ENCODE measurements at places on chromosomes 5 and 9. TPM values are rescaled to one million over a fixed set of nuclear protein-coding genes. Genes with fewer than 3 reads are reported as not detected.

Gene EIF4E1B
- total RNA-seq, result 2.4 TPM

Gene GPR151
- not detected for total RNA-seq

Gene DENND4C
- total RNA-seq, result 136 TPM

DNA sequence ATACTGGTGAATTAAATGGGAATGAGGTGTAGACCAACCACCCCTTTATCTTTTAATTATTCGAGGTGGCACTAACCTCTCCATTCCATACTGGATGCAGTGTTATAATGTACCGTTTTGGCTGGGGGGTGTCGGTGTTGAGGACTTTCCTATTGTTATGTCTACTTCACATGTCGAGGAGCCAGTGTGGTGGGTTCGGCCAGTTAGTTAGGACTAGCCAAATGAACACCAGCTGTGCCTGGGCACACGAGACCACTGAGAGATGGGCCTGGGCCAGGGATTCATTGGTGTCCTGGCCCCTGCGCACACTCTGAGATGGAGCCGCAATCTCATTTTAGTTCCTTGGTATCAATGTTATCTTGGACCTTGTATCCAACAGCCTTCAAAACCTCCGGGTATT lies 186.2 kb downstream of the CACNA1B start:
- no peak overlapping the region for H3K27ac ChIP-seq
- no peaks in the 10 kb centered on the region for H3K4me1 ChIP-seq
- no peaks in the 10 kb centered on the region for H3K27me3 ChIP-seq
- no peak overlapping the region for H3K4me3 ChIP-seq
- no peak for DNase-seq

DNA sequence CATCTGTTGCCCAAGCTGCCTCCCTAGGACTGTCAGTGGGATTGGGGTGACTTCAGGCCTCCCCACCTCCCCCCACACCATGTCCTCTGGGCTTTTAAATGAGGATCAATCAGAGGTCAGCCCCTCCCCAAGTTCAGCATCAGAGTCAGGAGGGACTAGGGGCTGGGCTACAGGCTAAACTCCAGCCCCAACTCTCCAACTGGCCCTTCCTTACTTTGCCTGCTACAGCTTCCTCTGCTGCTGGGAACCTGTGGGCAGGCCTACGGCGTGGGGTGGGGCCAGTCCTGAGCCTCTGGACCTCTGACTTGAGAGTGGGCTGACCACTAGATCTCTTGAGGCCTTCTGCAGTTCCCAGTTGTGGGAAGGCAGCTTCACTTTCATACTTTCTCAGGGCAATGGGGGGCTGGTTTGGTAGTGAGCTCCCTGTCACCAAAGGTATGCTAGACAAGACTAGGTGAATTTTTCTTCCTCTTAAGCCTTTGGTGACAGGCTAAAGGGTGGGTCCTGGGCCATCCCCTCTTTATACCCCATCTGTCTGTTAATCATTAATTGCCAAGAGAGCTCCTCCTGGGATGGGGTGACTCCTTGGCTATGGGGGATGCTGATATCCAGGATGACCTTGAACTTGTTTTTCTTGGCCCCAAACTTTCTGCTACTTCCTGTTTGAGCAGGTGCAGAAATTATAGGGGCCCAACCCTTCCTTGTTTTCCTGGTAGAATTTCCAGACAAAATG lies 10.8 kb upstream of the DAB2IP start:
- DNase-seq, result no peak
- H3K27ac ChIP-seq, result no peak overlapping the region
- H3K4me3 ChIP-seq, result no peak overlapping the region
- no peaks in the 10 kb centered on the region for H3K27me3 ChIP-seq
- no peaks in the 10 kb centered on the region for H3K36me3 ChIP-seq
- peaks cover 9% of the 10 kb centered on the region for H3K4me1 ChIP-seq

DNA sequence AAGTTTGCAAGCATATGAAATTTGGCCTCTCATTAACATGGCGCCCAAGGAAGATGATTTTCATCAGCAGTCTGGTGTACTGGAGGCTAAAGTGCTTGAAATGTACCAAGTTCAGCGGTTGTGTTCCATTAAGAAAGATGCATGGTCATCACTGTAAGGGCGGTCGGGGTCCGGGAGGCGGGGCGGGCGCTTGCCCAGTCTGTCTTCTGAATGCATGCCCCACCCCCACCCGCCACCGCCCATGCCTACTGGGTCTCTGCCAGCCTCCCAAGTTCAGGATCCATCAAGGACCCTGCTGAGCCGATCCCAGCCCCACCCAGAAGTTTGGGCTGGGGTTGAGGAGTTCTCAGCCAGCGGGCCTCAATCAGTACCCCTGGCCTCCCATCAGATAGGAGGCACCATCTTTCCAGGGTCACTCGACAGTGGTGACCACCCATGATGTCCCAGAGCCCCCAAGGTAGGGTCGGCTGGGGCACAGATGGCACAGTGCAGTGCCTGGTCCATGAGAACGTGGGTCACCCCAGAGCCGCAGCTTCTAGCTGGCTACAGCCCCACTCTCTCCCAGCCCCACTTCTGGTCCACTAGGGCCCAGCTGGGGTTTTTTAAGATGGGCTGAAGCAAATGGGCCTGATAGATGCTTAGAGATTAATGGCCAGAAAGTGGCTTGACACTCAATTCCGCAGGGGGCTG lies 24.4 kb upstream of the PRDM12 start:
- no peaks in the 10 kb centered on the region for H3K36me3 ChIP-seq
- H3K4me1 ChIP-seq, result no peaks in the 10 kb centered on the region

- no peaks in the 10 kb centered on the region for H3K4me1 ChIP-seq
- no peak for DNase-seq
- no peaks in the 10 kb centered on the region for H3K36me3 ChIP-seq
Measured at GRCh38 chr5:120088412-120088811, 375.7 kb upstream of the PRR16 start.

Data from testis (tissue), 5 donors.